ENCODE measurements at places on chromosomes 3 and 15.

DNA sequence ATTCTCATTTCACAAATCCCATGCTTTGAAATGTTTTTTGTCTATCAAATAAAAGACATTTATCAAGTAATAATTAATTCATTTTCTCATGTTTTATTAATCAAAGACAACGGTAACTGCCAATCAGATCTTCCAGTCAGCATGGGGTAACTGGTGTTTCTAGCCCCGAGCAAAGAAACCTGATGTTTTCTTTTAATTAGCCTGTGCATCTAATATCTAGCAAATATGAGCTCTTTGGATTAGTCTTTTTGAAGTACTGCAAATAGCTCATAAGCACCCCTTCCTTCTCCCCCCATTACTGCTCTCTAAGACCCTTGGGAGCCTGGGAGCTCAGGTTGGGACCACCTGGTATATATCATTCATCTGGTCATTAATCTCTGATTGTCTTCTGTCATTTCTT, 43.1 kb upstream of the SRGAP3 start:
- DNase-seq: no peak

DNA sequence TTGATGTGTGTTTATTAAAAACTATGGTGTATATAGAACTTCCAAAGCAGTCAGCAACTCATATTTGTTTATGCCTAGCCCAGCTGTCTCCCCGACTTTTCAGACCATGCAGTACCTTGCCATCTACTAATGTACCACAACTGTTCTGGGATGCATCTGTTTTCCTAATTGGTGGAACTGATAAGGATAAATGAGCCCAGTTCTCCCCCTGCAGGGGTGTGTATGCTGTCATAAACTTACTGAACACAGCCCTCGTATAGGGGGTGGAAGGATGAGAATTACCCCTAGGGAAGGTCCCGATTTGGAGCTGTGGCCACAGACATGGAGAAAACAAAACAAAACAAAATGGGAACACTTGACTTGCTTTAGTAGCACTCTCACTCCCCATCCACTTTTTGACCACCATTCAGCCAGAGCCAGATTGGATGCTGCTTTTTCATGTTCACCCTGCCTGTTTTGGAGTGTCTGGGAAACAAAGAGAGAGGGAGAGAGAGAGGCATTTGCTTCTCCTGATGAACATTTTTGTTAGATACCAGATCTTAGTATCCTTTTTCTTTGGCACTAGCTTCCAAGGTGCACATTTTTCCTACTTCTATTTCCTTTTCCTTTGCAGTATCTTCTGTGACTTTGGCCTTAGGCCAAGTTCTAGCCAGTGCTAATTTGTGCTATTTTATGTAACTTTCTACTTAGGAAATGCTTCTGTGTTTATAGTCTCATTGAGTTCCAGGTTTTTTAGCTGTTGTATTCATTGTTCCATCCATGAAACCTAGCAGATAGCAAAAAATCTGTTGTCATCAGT, 29.1 kb downstream of the CADM2 start:
- DNase-seq: no peak

DNA sequence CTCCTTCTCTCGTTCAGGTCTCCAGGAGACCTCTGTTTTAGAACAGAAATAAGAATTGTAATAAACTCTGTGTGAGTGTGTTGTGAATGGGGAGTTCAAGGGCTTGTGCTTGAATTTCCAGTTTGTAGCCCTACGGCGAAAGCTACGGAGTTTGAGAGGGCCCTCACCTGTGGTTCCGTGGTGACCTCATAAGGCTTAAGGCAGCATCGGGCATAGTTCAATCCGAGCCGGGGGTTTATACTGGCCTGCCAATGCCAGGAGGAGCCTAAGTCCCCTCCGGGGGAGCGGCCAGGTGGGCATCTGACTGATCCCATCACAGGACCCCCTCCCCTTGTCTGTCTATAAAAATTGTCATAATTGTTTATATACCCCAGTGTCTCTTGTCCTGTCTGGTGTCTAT, 43.7 kb downstream of the ZBTB11 start:
- no peak for DNase-seq

- DNase-seq: no peak
These were observed 10.9 kb upstream of the GATA2 start for GRCh38 chr3:128503751-128504532.

DNA sequence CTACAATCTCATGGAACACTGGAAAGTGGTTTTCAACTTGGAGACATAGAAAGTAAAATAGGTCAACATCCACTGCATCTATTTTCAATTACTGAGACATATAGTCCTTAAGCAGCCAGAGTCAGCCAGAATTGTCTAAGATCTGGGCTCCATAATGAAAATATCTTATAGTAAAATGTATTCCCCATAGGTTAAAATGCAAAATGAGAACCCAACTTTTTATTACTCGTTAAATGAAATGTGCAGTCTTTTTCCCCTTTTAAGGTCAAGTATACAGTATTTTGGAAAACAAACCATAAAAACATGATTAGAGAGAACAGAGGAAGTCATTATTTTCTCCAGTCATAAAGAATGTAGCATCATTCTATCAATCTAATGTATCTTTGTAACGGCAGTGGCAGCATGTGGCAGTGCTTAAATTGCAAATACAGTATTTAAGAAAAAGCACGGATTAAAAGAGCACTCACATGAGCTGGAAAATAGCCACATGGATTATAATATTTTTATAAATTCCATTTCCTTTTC, 64.4 kb upstream of the CPB1 start:
- no peak for DNase-seq

DNA sequence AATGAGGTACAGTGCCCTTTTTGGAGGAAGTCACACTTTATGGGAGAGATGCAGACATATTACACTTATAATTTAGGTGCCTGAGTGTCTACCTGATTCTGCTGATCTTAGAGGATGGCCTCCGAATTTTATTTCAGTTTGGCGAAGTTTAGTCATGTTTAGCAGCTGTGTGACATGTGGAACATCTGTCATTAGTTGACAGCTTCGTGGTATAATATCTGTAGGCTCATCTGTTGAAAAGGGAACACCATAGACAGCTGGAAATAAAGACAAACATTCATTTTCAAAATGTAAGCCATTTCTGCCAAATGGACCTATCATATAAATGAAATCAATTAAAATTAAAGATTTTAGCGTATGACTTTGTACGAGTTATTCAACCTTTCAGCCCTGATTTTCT, 165.4 kb downstream of the CFAP20DC start:
- no peak for DNase-seq

Measured in gastrocnemius medialis (tissue), 4 donors.